ENCODE measurements at places on chromosomes 5 and 9. TPM values are rescaled to one million over a fixed set of nuclear protein-coding genes. Genes with fewer than 3 reads are reported as not detected.

AIF1L gene
- 23.7 TPM for total RNA-seq

GRCh38 chr9:122332083-122332482 lies 38.7 kb upstream of the PTGS1 start:
- H3K4me1 ChIP-seq = peaks cover 3% of the 10 kb centered on the region
- no peak overlapping the region for H3K4me3 ChIP-seq
- DNase-seq = no peak
- H3K27ac ChIP-seq = no peak overlapping the region
- H3K36me3 ChIP-seq = no peaks in the 10 kb centered on the region
- no peaks in the 10 kb centered on the region for H3K27me3 ChIP-seq

CYLC2 gene
- not detected for total RNA-seq

PCDHGA10 gene
- total RNA-seq = 6.1 TPM

ECM2 gene
- 11.8 TPM for total RNA-seq

GRCh38 chr9:9100070-9100469 lies 1300.5 kb upstream of the DMAC1 start:
- H3K27ac ChIP-seq = no peak overlapping the region
- no peak for DNase-seq
- H3K36me3 ChIP-seq = no peaks in the 10 kb centered on the region
- no peaks in the 10 kb centered on the region for H3K27me3 ChIP-seq
- H3K4me1 ChIP-seq = no peaks in the 10 kb centered on the region

GRCh38 chr9:136232969-136233368 lies 12.6 kb downstream of the QSOX2 start:
- H3K36me3 ChIP-seq = peaks cover 11% of the 10 kb centered on the region
- H3K4me3 ChIP-seq = no peak overlapping the region
- no peak for DNase-seq
- no peaks in the 10 kb centered on the region for H3K27me3 ChIP-seq

TSSK1B gene
- total RNA-seq = not detected

DNA sequence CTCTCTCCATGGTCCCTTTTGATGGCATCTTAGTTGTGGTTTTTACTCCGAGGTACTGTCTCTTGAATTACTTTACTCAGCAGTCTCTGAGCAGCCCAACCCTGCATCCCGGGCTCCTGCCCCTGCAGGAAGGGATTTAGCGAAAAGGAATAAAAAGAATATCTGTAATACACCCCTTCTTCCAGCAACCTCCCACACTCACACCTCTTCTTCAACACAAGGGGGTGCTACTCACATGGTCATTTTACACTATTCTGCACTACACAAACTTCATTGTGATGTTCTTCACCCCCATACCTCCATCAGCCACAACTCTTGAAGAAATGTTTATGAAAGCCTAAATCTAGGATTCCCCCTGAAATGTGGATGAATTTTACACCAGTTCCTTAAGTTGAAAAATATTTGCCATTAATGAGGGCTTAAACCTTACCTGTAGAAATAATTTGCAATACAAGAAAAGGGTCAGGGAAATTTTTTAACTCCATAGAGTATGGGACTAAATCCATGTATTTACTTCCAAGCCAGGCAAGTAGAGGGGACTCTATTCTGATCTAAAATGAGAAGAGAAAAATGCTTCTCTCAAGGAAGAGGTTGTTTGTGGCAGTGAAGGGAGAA lies 26.0 kb downstream of the TPD52L3 start:
- H3K36me3 ChIP-seq = no peaks in the 10 kb centered on the region
- no peaks in the 10 kb centered on the region for H3K4me1 ChIP-seq
- peak; percentile 11 for DNase-seq
- H3K27me3 ChIP-seq = no peaks in the 10 kb centered on the region

PRDM9 gene
- total RNA-seq = not detected

DNA sequence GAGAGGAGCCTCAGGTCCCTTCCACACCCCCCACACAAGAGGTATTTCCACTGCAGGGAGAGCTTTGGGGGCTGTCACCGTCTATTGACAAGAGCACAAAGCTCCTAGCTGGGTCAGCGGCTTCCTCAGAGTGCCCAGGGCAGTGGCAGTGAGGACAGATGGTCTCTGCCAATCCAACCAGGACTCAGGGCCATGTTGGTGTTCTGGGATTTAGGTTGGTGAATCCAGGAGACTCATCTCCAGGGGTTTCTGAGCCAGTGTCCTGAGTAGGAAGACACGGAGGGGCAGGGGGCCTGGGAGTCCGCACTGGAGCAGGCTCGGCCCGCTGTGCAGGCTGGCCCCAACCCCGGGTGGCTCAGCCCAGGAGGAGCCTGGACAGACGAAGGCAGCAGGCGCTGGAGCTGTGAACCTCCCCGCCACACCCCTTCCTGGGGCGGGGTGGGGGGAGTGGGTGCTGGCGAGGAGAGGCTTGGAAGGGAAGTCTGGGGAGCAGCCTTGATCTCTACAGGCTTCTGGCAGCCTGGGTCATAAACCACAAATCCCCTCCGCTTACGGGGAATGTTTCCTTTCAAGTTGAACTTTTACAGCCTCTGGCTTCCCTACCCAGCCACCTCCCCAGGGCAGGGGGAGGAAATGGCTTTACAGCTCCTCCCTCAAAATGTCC lies 19.6 kb downstream of the CRB2 start:
- DNase-seq = no peak
- H3K27me3 ChIP-seq = peaks cover 33% of the 10 kb centered on the region
- H3K27ac ChIP-seq = no peak overlapping the region
- H3K36me3 ChIP-seq = no peaks in the 10 kb centered on the region
- H3K4me3 ChIP-seq = no peak overlapping the region
- H3K4me1 ChIP-seq = no peaks in the 10 kb centered on the region

DNA sequence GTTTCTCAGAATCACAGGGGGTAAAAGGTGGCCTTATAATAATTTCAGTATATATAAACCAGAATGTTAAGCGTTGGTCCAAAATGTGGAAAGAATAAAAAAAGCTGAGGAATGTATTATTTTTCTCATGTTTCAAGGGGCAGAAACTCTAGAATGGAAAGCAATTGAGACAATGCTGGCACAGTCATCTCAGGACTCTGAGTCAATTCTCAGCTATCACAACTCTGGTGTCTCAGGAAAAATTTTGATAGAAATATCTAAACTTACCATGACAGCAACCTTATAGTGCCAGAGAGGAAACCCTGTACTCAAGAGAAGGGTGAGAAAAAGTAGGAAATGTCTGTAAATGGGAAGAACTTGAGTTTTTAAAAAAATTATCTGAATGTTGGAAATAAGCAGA lies 1189.4 kb upstream of the NUDT12 start:
- H3K4me3 ChIP-seq = no peak overlapping the region
- H3K4me1 ChIP-seq = no peaks in the 10 kb centered on the region
- no peaks in the 10 kb centered on the region for H3K36me3 ChIP-seq
- no peak for DNase-seq
- H3K27ac ChIP-seq = no peak overlapping the region
